ENCODE measurements at places on chromosomes 13 and 19.

DNA sequence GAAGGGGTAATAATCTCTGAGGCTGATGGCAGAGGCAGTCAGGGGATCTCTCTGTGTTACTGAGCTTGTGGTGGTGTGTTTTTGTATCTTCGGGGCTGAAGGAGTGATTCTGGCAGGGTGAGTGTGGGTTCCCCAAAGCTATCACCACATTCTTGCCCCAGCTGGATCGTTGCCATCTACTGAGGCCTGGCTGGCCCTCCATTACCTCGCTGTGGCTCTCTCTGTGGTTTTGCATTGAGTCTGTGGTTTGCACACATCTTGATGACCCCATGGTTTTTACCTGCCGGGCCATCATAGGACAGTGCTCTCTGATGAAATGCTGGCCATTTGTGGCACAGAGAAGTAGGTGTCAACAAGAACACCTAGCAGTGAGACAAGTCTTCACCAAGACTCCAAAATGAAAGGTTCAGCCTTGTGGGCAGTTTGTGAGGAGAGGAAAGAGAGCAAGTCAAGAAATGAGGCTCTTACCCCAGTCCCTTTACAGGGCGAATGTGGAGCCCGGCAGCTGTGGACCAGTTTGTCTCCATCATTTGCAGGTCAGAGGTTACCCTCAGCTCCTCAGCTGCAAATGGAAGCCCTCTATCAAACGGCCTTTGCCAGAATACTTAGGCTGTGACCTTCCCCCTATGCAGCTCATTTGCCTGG is 69.0 kb upstream of the NPAS1 start:
- DNase-seq = no peak

- peak; percentile 91 for DNase-seq
Measured at GRCh38 chr19:801861-802497, 4.7 kb downstream of the PTBP1 start.

DNA sequence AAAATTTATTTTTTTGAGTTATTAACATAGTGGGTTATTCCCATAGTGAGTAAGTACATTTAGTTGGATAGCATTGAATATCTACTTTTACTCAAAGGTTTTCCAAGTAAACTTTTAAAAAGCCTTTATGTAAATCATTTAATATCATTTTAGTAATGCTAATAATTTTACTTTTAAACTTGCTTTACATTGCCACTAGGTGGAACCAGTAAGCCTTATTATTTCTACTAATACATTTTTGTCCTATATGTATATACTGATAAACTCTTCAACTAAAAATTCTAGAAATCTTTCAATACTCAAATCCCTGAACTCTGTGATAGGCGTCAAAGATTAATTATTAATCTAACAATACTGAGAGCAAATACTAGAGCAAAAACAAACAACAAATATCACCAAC is 1709.2 kb upstream of the PCDH20 start:
- peak; percentile 9 for DNase-seq

DNA sequence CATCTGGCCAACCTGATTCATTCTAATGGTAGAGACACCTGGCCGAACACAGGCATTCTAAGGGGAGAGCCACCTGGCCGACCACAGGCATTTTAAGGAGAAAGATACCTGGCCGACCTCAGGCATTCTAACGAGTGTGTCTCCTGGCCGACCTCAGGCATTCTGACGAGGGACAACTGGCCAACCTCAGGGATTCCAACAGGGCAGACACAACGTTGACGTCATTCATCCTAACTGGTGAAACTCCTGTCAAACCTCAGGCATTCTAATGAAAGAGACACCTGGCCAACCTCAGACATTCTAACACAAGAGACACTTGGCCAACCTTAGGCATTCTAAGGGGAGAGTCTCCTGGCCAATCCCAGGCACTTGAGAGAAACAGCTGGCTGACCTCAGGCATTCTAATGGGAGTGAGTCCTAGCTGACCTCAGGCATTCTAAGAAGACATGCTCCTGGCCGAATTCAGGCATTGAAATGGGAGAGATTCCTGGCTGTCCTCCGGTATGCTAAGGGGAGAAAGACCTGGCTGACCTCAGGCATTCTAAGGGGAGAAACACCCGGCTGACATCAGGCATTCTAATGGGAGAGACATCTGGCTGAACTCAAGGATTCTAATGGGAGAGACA is 1352.5 kb downstream of the UQCRFS1 start:
- DNase-seq = no peak

GRCh38 chr13:97233499-97233898 is 11.4 kb downstream of the MBNL2 start:
- DNase-seq = no peak
